ENCODE measurements at places on chromosomes 7 and 10.

GRCh38 chr10:50538555-50539398 is 85.0 kb downstream of the SGMS1 start:
- no peaks in the 10 kb centered on the region for H3K36me3 ChIP-seq
- no peak overlapping the region for H3K27ac ChIP-seq
- no peaks in the 10 kb centered on the region for H3K4me1 ChIP-seq

DNA sequence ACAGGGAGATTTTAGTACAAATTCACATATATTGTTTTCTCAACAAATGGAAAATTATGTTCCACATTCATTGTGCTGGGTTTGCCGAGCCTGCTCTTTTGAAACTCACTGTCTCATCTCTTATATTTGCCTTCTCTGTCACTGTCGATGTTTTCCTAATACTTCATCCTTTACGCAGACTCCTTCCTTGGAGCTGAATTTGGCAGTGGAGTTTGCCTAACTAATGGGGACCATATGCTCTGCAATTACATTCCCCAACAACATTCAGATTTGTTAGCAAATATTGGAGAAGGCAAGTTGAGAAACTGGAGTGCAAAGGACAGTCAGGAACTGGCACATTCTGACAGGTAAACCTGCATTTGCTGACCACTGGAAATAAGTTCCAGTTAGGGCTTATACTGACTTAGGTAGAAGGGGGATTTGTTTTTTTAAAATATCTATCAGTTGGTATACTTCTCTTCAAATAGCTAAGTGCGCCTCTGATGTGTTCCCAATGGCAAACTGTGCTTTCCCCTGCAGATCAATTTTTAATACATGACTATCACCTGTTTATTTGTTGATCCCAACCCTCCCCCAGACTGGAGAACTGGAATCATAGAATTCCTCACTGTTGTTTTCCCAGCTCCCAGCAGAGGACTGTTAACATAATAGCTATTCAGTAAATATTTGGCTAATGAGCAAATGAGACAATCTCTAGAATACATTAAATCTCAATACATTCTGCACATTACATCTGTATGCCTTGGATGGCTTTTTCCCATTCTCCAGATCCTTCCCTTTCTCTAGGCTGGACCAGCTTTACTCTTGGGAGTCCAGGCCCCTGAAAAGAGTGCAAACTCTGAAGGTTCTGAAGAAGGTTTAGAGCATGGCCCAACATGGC is 769.3 kb downstream of the KCNMA1 start:
- H3K27me3 ChIP-seq, result no peaks in the 10 kb centered on the region
- DNase-seq, result no peak
- H3K4me1 ChIP-seq, result no peaks in the 10 kb centered on the region

GRCh38 chr7:115782696-115783490 is 247.7 kb downstream of the TFEC start:
- H3K27me3 ChIP-seq, result no peaks in the 10 kb centered on the region
- no peak overlapping the region for H3K4me3 ChIP-seq
- H3K27ac ChIP-seq, result no peak overlapping the region
- no peaks in the 10 kb centered on the region for H3K4me1 ChIP-seq
- no peak for DNase-seq

DNA sequence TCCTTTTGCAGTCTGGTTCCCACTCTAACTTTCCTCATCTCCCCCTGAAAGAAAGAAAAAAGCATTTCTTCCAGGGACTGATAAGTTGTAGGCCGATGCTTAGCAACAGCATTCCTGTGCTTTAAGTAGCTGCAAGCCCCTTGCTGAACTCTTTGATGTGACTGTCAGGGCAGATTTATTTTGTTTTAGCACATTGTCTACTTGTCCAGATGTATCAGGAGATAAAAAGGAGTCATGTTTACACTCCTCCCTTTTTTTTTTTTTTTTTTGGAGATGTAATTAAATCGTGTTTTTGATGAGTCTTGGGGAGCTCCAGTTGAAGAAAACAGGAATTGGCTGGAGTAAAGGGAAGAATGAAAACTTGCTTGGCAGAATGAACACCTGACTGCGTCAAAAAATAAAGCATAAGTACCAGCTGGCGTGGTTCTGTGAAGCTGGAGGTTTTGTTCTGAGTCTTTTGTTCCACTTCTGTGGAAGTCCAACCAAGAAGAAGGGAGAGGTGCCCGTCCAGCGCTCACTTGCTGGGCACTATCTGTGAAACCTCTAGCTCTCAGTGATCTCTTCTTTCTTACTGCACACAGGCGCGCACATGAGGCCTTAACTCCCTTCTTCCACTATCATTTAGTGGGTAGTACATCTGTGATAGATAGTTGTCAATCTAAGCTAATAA is 871.7 kb downstream of the LRMDA start:
- H3K4me1 ChIP-seq, result no peaks in the 10 kb centered on the region
- no peaks in the 10 kb centered on the region for H3K27me3 ChIP-seq
- no peak overlapping the region for H3K4me3 ChIP-seq
- DNase-seq, result no peak
- no peak overlapping the region for H3K27ac ChIP-seq

DNA sequence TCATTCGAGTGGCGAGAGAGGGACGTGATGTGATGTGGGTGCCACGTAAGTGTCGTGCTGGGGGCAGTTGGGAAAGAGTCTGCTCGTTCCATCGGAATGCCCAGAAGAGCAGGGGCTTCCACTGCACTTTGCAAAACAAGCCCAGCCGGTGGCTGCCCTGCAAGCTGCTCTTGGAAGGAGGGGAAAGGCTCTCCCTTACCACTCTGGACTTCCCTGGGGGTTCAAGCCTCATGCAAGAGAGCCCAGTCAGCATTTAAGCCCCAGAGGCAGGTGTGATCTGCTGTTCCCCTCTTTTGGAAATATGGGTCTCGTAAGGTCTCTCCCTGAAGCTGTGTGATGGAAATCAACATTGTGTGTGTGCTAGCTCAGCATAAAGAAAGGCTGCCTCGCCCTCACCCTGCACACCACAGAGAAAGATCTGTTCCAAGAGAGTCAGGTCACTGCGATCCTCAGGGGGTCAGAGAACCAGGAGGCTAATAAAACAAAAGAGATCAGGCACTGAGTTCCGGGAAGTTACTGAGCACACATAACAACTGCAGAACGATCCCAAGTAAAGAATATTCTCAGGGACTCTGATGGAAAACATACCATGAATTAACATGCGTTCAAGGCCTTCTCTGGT is 212.5 kb downstream of the ADAM12 start:
- no peak overlapping the region for H3K27ac ChIP-seq
- DNase-seq, result no peak
- H3K4me1 ChIP-seq, result no peaks in the 10 kb centered on the region
- no peaks in the 10 kb centered on the region for H3K36me3 ChIP-seq

DNA sequence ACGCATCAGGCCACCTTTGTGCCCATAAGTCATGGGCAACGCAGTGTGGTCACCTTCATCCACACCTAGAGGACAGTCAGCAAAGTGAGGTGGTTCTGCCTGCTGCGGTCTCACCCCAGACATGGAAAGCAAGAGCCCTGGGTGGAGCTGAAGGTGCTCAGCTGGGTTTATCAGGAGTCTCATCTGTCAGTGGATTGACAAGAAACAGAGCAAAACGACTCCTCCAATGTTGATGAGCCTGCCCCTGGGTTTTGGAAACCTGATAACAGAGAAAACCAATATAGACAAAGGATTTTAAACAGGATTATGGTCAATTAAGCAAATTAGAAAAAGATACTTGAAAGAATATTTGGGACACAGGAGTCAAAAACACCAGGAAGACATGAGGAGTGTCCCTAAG is 229.3 kb upstream of the PRSS58 start:
- H3K27ac ChIP-seq, result no peak overlapping the region
- no peaks in the 10 kb centered on the region for H3K36me3 ChIP-seq
- no peak for DNase-seq
- H3K4me3 ChIP-seq, result no peak overlapping the region
- no peaks in the 10 kb centered on the region for H3K27me3 ChIP-seq

- H3K27ac ChIP-seq, result no peak overlapping the region
- H3K4me3 ChIP-seq, result no peak overlapping the region
- H3K27me3 ChIP-seq, result no peaks in the 10 kb centered on the region
- peaks cover 17% of the 10 kb centered on the region for H3K4me1 ChIP-seq
These were observed 523.0 kb upstream of the ANKRD30A start for GRCh38 chr10:36602374-36602773.

All from RWPE2 (cell line).